ENCODE measurements at places on chromosomes 3 and 15. TPM values are rescaled to one million over a fixed set of nuclear protein-coding genes. Genes with fewer than 3 reads are reported as not detected.

FGF12 gene
- 5.1 TPM for total RNA-seq

DISP2 gene
- 0.59 TPM for total RNA-seq

PRR20G gene
- 0.26 TPM for total RNA-seq

CLEC3B gene
- total RNA-seq: not detected

OXTR gene
- 1.7 TPM for total RNA-seq

GOLIM4 gene
- 27.2 TPM for total RNA-seq

TTLL13 gene
- not detected for total RNA-seq

IQCF5 gene
- total RNA-seq: not detected

CLK3 gene
- 41.0 TPM for total RNA-seq

ACAA1 gene
- total RNA-seq: 44.3 TPM

GP9 gene
- not detected for total RNA-seq

ELL3 gene
- 6.4 TPM for total RNA-seq

TRPM1 gene
- not detected for total RNA-seq

TRIP4 gene
- total RNA-seq: 22.9 TPM

HRH1 gene
- 0.74 TPM for total RNA-seq

GRCh38 chr15:23645371-23646164 is 2.1 kb downstream of the MAGEL2 start:
- no peaks in the 10 kb centered on the region for H3K36me3 ChIP-seq
- DNase-seq: peak; percentile 62
- H3K4me1 ChIP-seq: no peaks in the 10 kb centered on the region

DNA sequence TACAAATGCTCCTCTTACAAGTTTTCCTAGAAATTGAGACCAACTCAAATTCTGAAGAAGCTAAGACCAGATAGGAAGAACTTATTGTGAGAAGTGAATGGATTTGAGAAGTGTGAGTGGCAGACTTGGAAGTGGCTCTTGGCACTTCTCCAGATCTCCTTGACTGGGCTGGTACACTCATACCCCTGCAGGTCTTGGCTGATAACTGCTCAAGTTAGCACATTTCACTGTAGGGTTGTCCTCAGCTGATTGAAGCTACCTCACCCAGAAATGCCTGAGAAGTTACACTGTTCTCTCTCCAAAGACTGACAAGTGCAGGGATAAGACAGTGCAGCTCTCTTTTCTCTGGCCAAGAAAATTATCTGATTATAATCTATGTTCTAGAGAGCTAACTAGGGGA is 16.5 kb upstream of the CLDN1 start:
- no peaks in the 10 kb centered on the region for H3K36me3 ChIP-seq
- no peaks in the 10 kb centered on the region for H3K27me3 ChIP-seq
- no peak overlapping the region for H3K4me3 ChIP-seq

- H3K27me3 ChIP-seq: no peaks in the 10 kb centered on the region
- no peak for DNase-seq
- H3K27ac ChIP-seq: no peak overlapping the region
Measured at GRCh38 chr3:171349392-171349791, 110.8 kb downstream of the TNIK start.

DNA sequence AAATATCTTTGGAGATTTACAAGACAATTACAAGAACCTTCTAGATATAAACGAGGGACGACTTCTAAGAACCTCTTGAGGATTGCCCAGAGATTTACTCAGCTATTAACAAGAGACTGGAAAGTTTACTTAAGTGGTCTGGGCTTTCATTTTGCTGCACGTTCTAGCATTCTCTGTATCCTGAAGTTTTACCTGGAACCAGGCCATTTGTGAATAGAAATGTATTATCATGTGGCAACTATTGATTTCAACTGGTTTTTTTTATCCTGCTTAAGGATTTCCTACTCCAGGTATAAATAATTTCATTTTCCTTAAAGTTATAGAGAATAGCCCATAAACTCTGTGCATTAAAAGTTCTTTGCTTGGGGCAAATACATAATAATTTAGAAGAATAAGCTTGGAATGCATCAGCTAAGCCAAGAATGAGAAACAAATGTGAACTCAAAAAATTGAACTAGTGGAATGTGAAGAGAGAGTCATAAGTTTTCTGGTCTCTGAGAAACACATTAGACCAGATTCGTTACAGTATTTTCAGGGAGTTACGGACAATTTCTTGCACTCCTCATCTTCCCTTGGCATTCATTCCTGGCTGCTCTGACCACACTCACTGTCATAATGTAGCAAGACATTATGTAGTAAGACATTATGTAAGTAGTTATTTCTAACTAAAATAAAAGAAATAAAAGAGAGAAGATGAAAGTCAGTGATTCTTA is 1.3 kb downstream of the AQP9 start:
- no peaks in the 10 kb centered on the region for H3K36me3 ChIP-seq
- no peak for DNase-seq
- no peak overlapping the region for H3K4me3 ChIP-seq
- H3K4me1 ChIP-seq: no peaks in the 10 kb centered on the region

DNA sequence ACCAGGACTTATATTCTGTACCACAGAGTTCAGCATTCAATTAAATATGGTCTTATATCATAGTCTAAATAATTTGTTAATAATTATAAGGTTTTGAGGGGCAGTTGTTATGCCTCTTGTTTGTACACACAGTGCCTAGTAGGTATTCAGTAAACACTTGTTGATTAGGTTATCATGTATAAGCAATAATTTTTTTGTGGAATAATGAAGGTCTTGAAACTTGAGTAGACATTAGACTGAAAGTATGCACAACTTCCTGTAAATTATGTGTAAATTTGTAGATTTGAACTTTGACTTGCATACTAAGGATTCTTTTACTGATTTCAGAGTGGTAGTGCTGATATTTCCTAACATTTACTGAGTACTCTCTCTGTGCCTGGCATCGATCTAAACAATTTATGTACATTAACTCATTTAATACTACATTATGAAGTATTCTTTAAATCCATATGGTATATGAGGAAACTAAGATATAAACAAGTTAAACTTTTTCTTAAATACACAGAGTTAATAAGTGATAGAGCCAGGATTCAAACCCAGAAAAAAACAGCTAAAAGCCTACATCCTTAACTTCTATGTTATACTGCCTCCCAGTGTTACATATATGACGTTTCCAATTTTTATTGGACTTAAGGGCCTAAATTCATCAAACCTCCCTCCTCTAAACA is 65.1 kb downstream of the GLCE start:
- H3K27ac ChIP-seq: no peak overlapping the region
- no peaks in the 10 kb centered on the region for H3K36me3 ChIP-seq
- no peak for DNase-seq
- H3K4me3 ChIP-seq: no peak overlapping the region

- no peak overlapping the region for H3K27ac ChIP-seq
- peaks cover 23% of the 10 kb centered on the region for H3K36me3 ChIP-seq
- H3K4me3 ChIP-seq: no peak overlapping the region
- no peaks in the 10 kb centered on the region for H3K27me3 ChIP-seq
Measured at GRCh38 chr3:177133860-177134815, 63.1 kb downstream of the TBL1XR1 start.

DNA sequence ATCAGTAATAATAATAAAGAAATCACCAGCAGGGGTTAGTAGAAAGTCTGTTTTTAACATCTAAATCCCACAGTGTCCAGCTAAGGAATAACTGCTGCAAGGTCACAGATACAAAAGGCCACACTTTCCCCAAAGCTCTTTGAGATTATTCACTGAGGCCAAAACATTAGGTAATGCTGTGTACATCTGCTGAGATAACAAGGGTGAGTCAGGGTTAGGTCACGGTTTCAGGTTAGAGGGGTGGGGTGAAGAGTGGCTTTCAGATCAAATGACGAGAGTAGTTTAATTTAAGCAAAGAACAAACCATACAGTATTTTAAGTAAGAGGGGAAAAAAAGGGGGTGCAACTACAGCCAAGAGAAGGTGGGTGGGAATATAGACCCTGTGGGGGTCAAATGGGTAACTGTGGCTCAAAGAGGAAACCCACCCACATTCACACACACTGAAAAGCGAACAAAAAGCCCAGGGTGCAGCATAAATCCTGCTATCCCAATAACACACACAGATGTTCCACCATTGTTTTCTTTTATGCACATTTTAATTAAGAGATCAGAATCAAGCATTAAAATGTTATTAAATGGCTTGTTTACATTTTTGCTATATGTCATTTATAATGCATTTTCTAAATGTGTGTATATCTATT is 412.9 kb downstream of the TIGIT start:
- no peaks in the 10 kb centered on the region for H3K27me3 ChIP-seq
- DNase-seq: no peak
- no peaks in the 10 kb centered on the region for H3K36me3 ChIP-seq
- no peak overlapping the region for H3K27ac ChIP-seq

- H3K36me3 ChIP-seq: no peaks in the 10 kb centered on the region
- H3K27ac ChIP-seq: no peak overlapping the region
- DNase-seq: no peak
- no peaks in the 10 kb centered on the region for H3K4me1 ChIP-seq
- H3K4me3 ChIP-seq: peak overlapping the region; percentile 78
Measured at GRCh38 chr3:13452490-13453335, 27.4 kb upstream of the HDAC11 start.

DNA sequence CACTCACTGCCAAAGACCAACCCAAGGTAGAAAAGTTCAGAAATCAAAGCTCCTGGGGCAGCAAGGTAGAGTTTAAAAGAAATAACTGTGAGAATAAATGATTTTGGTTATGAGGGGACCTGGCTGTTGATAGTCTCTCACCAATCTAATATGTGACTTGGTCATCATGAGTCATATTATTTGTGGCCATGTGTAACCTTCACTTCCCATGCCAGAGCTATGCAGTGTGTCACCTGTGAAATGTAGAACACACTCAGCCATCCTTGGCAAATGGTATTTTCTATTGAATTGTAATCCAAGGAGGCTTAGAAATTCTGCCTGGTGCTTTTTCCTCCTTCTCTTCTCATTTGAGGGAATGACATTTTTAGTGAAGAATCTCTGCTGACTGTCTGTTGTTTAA is 184.2 kb upstream of the STAC start:
- no peak for DNase-seq
- H3K4me3 ChIP-seq: no peak overlapping the region
- no peaks in the 10 kb centered on the region for H3K36me3 ChIP-seq
- H3K4me1 ChIP-seq: no peaks in the 10 kb centered on the region
- H3K27ac ChIP-seq: no peak overlapping the region

DNA sequence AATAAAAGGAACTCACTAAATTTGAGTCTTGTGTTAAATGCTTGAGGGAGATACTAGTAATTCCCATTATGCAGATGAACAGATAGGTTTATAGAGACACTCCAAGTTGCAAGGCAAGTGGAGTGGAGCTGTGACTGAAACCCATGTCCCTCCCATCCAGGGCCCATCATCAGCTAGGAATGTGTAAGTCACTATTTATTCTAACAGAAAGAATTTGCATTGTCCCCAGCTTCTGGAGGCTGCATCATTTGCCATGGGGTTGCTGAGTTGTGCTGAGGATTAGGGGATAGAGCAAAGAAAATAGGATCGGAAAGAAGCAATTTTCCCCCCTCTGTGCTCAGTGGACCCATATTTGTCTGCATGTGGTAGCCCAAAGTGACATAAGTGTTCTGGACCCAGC is 197.4 kb upstream of the RGMA start:
- H3K4me3 ChIP-seq: no peak overlapping the region
- H3K27ac ChIP-seq: no peak overlapping the region
- H3K4me1 ChIP-seq: no peaks in the 10 kb centered on the region
- H3K36me3 ChIP-seq: no peaks in the 10 kb centered on the region
- no peak for DNase-seq
- H3K27me3 ChIP-seq: no peaks in the 10 kb centered on the region

DNA sequence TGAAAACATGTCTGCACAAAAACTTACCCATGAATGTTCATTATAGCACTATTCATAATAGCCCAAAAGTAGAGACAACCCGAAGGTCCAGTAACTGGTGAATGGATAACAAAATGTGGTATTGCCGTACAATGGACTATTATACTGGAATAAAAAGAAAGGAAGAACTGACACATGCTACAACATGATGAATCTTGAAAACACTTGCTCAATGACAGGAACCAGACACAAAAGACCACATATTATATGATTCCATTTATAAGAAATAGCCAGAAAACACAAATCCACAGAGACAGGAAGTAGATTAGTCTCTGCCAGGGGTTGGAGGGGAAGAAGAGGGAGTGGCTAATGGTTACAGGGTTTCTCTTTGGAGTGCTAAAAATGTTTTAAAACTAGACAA is 18.3 kb downstream of the SHC4 start:
- no peaks in the 10 kb centered on the region for H3K36me3 ChIP-seq
- no peak overlapping the region for H3K27ac ChIP-seq
- DNase-seq: no peak
- no peaks in the 10 kb centered on the region for H3K4me1 ChIP-seq

DNA sequence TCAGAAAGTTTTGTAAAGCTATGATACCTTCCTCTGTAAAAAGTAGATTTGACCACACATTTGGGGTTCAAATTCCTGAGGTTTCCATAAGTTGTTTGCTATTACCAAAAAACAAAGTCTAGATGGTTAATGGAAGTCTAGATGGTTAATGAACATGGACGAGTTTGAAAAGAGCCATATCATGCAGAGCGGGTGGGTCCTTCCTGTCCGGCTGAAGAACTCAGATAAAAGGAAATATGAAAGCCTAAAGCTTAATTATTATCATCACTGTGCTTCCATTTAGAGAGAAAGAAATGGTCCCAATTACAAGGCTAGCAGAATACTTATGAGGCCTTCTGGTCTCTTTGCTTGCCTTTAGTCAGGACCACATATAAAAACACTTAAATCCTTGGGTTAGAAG is 132.1 kb upstream of the SATB1 start:
- no peak overlapping the region for H3K4me3 ChIP-seq
- no peak for DNase-seq
- H3K4me1 ChIP-seq: no peaks in the 10 kb centered on the region
- no peaks in the 10 kb centered on the region for H3K27me3 ChIP-seq
- H3K36me3 ChIP-seq: no peaks in the 10 kb centered on the region

DNA sequence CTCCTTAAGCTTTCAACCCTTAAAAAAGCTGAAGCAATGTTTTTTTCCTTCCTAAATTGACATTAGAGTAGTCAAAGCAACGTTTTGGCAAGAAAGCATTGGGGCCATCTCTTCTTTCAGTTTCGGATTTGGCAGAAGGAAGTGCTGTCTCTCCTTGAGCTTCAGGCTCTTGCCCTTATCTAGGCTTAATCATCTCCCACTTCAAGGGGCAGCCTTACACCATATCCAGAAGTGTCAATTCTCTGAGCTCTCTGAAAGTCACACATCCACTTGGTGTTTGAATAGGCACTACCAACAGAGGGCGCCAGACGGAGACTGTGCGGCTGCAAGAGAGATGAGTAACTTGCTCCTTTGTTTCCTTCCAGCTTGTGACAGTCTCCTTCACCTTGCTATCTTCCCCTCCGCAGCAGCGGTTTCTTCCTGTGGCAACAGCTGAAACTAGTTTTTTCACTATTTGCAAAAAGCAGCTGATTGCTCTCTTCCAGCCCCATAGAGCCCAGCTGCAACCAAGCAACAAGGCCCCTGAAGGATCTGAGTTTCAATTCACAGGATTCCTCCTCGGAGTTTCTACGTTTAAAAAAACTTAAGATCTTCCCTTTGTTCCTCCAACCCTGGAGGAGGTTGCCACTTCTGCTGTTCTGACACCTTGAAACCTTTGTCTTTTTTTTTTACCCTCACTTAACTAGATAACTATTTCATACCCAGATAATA is 147.0 kb upstream of the SLCO3A1 start:
- H3K27me3 ChIP-seq: no peaks in the 10 kb centered on the region
- H3K27ac ChIP-seq: no peak overlapping the region
- H3K36me3 ChIP-seq: no peaks in the 10 kb centered on the region
- peak; percentile 90 for DNase-seq
- no peaks in the 10 kb centered on the region for H3K4me1 ChIP-seq

GRCh38 chr3:117306299-117306698 is 596.7 kb downstream of the TUSC7 start:
- H3K4me3 ChIP-seq: no peak overlapping the region
- no peaks in the 10 kb centered on the region for H3K4me1 ChIP-seq
- H3K27ac ChIP-seq: no peak overlapping the region

- H3K27me3 ChIP-seq: no peaks in the 10 kb centered on the region
- no peak for DNase-seq
- H3K4me3 ChIP-seq: peak overlapping the region; percentile 87
Measured at GRCh38 chr15:93071469-93071936, 17.5 kb downstream of the RGMA start.

All from H9 (cell line).